Heart left ventricle (tissue), 16 donors: ENCODE measurements at places on chromosomes 6 and 20.

- no peak for DNase-seq
These were observed 205.9 kb downstream of the CLVS2 start for GRCh38 chr6:123201869-123202372.

GRCh38 chr6:34575326-34575725 is 19.2 kb upstream of the SPDEF start:
- no peak for DNase-seq

DNA sequence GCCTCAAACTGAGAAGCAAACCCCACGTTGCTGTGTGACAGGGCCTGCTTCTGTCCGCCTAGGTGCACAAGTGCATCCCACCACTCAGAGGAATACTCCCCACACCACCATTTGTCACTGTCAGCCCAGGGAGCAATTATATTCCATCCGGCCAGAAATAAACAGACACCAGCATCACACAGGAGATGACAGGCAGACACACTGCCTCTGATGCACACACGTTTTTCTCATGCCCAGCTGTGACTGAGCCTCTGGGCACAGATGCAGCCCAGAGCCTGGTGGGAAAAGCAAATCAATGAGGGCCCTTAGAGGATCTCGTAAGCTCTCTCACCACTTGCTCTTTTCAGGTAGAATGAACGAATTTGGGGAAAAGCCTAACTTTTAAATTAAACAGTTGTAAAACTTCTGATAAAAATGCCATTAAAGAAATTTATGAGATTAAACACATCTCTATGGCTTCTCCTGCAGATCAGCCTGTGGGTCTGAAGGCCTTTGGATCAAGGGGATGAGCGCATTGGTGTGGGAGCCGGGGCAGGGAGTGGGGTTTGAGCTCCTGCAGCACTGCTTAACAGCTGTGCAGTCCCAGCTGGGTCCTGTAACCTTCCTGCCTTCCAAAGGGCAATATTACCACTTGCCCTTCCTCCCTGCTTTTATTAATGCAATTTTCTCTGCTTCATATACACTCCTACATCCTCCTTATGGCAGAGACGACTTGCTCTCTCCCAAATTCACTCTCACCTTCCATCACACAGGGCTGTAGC is 624.3 kb downstream of the PTPRT start:
- no peak for DNase-seq

- DNase-seq = no peak
These were observed 55.0 kb downstream of the SOX4 start for GRCh38 chr6:21648475-21649050.

GRCh38 chr6:139518556-139519091 is 144.2 kb upstream of the CITED2 start:
- no peak for DNase-seq

GRCh38 chr20:1185316-1185741 is 548 bp upstream of the TMEM74B start:
- no peak for DNase-seq

DNA sequence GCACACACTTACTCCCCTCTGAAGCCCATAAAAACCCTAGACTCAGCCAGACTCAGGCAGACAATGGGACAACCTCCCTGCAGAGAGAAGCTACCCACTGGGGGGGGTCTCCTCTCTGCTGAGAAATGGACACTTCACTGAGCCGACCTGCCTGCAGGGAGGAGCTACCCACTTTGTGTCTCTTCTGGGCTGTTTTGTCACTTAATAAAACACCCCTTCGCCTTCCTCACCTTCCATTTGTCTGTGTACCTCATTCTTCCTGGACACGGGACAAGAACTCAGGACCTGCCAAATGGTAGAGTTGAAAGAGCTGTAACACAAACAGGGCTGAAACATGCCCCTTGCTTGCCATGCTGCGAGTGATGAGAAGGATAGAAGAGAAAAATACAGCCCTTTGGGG is 151.7 kb upstream of the HDDC2 start:
- DNase-seq = no peak

DNA sequence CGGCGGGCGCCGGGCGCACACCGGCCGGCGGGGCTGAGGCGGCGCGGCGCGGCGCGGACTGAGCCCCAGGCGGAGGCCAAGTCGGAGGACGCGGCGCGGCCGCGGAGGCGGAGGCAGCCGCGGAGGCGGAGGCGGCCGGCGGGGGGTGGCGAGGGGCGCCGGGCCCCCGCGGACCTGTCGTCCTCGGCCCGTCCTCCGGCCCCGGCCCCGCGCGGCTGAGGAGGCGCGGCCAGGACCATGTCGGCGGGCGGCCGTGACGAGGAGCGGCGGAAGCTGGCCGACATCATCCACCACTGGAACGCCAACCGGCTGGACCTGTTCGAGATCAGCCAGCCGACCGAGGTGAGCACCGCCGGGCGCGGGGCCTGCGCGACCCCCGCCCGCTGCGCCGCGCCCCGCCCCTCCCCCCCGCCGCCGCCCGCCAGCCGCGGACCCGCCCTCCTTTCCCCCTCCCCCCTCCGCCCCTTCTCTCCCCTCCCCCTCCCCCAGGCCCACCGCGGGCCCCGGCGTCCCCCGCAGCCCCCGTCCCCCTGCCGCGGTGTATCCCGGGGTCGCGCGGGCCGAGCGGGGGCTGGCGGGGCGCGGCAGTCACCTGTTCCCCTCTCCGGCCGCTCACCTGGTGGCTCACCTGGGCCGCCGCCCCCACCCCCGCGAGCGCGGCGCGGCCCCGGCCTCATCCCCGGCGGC is at the start of gene AFDN:
Gene AFDN (plus strand): TSS at position 16 of the 687 bp plus-strand sequence. CDS start 222 bp downstream, at position 238.
- DNase-seq = peak; percentile 43

GRCh38 chr6:96995903-96996302 is 71.4 kb downstream of the KLHL32 start:
- no peak for DNase-seq

DNA sequence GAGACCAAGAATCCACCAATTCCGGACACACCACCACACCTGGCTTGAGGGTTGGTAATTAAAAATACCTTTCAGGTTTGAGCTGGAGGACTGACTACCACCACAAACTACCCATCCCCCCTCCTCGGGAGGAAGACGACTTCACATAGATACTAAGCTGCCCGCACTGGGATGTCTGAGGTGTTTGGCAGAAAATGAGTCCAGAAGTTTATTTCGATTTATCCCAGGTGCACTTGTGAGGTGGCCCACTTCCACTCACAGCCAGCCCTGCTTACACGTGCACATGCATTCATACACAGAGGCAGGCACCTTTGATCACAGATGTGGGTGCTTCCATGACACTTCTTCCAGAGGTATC is 187.1 kb downstream of the ID4 start:
- no peak for DNase-seq

- no peak for DNase-seq
These were observed 39.9 kb downstream of the ZNF391 start for GRCh38 chr6:27428502-27428901.

GRCh38 chr20:49908258-49908565 is 7.1 kb downstream of the SPATA2 start:
- no peak for DNase-seq

- DNase-seq = no peak
These were observed 1.9 kb downstream of the AIG1 start for GRCh38 chr6:143062551-143062950.

- DNase-seq = no peak
These were observed 107.2 kb upstream of the PLEKHG1 start for GRCh38 chr6:150492507-150492906.

DNA sequence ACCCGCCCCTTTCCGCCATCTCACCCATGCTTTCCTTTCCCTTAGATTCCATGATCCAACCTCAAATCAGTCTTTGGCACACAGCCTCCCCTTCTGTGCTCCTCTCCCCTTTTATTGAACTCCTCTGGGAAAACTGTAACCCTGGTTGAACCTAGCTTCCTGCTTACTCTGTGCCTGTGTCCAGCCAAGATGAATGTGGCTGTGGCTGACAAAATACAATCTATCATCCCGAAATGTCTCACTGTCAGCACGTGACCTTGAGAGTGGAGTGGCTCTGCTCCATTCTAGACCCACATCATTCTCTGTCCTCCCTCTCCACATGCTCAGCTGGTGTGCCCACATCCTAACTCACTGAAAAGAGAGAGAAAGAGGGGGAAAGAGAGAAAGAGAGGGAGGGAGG is 11.0 kb downstream of the NCR2 start:
- DNase-seq = no peak

GRCh38 chr20:18288749-18289267 is 481 bp downstream of the ZNF133 start:
- DNase-seq = no peak

- peak; percentile 15 for DNase-seq
These were observed 18.9 kb downstream of the NPEPL1 start for GRCh38 chr20:58711266-58712051.

- DNase-seq = no peak
These were observed 1570.0 kb upstream of the DEFB115 start for GRCh38 chr20:29687438-29687837.

DNA sequence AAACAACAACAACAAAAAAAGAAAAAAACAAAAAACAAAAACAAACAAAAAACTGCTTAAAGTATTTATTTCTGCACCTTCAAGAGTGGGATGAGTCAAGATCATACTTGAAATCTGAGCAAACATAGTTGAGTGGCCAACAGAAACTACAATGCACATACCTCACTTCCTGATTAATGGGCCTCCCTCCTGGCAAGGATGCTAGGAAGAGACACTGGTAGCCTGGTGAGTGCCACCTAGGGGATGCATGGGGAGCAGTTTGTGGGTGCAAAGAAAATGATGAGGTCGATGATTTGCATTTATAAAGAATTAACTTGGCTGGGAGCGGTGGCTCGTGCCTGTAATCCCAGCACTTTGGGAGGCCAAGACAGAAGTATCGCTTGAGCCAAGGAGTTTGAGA is 808.1 kb downstream of the MAFB start:
- no peak for DNase-seq

- DNase-seq = no peak
These were observed 69.5 kb upstream of the MAP3K7 start for GRCh38 chr6:90656325-90656724.

DNA sequence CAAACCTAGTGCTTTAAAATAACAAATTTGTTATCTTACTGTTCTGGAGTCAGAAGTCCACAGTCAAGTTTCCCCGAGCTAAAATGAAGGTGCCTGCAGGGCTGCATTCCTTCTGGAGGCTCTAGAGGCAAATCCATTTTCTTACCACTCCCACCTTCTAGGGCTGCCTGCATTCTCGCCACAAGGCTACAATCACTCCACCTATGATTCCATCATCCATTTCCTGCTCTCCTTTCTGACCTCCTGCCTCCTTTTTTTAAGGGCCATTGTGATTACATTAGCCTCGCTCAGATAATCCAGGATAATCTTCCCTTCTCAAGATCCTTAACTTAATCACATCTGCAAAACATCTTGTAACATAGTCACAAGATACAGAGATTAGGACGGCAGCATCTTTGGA is 42.4 kb upstream of the SIRT5 start:
- no peak for DNase-seq

GRCh38 chr6:157229713-157230112 is 93.6 kb downstream of the TMEM242 start:
- no peak for DNase-seq

- peak; percentile 86 for DNase-seq
These were observed 29.2 kb downstream of the TFEB start for GRCh38 chr6:41705996-41706835.

GRCh38 chr20:44402391-44403193 is 47.1 kb downstream of the HNF4A start:
- no peak for DNase-seq

- no peak for DNase-seq
These were observed 87.3 kb downstream of the SCML4 start for GRCh38 chr6:107736713-107737396.

DNA sequence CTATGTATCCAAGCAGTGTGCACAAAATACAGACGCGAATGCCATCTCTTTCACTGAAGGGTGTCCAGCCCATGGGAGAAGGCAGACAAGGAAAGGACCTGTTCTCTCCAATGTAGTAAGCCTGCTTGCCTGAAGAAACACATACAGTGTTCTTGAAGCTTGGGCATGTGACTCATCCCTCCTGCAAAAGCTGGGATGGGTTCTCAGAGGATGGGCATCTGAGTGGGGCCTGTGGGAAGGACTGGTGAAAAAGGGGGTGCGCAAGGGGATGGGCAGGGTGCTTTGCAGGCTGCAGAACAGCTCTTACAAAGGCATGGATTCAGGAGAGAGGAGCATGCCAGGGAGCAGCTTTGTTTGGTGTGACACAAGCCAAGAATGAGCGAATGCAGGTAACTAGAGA is 128.1 kb downstream of the FYN start:
- no peak for DNase-seq

GRCh38 chr20:35007891-35008290 is 52.2 kb downstream of the MYH7B start:
- DNase-seq = no peak

- DNase-seq = no peak
These were observed 210.9 kb downstream of the SLC24A3 start for GRCh38 chr20:19423097-19423899.

DNA sequence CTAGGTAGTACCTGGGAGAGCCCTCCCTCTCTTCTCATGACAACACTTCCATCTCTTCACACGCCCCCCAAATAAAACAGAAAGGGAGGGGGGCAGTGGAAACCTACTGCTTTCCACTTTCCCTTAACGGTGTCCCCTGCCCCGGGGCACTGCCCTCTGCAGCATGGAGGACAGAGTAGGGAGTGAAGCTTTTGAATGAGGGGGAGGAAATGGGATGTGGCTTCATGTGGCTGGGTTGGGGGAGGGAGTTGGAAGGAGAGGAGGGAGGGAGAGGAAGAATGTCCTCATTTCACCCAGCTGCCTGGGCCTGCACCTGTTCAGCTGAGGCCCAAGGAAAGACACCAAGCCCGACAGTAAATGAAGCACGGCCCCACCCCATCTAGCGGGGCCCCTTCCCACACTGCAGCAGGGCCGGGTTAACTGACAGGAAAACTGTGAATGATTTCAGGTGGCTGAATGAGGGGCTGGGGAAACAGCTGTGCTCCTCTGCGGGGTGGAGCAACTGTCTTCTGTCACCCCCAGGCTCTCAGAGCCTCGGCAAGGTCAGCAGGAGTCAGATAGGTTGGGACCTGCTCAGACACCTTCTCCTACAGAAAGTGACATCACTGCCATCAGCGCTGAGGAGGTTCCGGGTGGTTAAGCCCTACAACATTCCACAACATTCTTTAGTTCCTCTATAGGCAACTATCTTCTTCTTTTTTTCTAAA is 40.0 kb upstream of the TAF8 start:
- no peak for DNase-seq

- no peak for DNase-seq
These were observed 167.6 kb upstream of the PROKR2 start for GRCh38 chr20:5484346-5484745.

- no peak for DNase-seq
These were observed 74.1 kb downstream of the TTLL2 start for GRCh38 chr6:167399051-167399387.

- peak; percentile 36 for DNase-seq
These were observed 30.8 kb downstream of the SF3B5 start for GRCh38 chr6:144064402-144065212.

DNA sequence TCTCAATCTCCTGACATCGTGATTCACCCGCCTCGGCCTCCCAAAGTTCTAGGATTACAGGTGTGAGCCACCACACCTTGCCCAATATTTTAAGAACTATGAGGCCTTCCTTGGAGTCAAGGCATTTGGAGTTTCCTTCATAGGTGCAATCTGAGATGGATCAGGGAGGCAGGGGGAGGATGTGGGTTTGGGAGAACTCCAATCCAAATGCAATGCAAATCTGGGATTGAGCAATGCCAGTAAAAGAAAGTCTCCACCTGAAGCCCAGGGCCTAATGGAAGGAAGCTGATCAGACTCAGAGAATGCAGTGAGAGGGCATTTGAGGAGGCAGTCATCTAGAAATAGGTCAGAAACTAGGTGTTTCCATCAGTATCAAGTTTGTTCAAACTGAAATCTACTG is 21.2 kb downstream of the RSPH3 start:
- no peak for DNase-seq
